Psoas muscle (tissue), 8 donors: ENCODE measurements at places on chromosomes 4 and X. TPM values are rescaled to one million over a fixed set of nuclear protein-coding genes. Genes with fewer than 3 reads are reported as not detected.

- no peaks in the 10 kb centered on the region for H3K27me3 ChIP-seq
- H3K27ac ChIP-seq: peak overlapping the region; percentile 85
- H3K4me3 ChIP-seq: peak overlapping the region; percentile 64
- peaks cover 4% of the 10 kb centered on the region for H3K4me1 ChIP-seq
Measured at GRCh38 chrX:33204889-33205288, 6.5 kb downstream of the DMD start.

DNA sequence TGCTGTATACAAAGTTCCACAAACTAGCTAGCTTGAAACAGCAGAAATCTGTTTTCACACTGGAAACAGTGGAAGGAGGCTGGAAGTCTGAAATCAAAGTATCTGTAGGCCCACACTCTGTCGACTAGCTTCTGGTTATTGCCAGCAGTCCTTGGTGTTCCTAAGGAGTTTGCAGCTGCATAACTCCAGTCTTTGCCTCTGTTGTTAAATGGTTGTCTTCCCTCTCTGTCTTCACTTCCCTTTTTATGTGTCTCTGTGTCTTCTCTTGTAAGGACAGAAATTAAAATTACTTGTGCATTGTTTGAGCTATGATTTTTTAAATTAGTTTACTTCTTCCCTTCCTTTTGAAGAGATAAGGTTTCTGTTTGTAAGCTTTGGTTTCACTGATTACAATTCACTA, 8.2 kb downstream of the MTHFD2L start:
- H3K36me3 ChIP-seq: peaks cover 6% of the 10 kb centered on the region
- no peaks in the 10 kb centered on the region for H3K27me3 ChIP-seq
- H3K4me3 ChIP-seq: no peak overlapping the region
- no peak for DNase-seq

- DNase-seq: peak; percentile 45
- H3K27ac ChIP-seq: peak overlapping the region; percentile 88
- no peaks in the 10 kb centered on the region for H3K27me3 ChIP-seq
- H3K4me3 ChIP-seq: peak overlapping the region; percentile 94
- no peaks in the 10 kb centered on the region for H3K36me3 ChIP-seq
Measured at GRCh38 chr4:112144546-112145325, 518 bp upstream of the FAM241A start.

DNA sequence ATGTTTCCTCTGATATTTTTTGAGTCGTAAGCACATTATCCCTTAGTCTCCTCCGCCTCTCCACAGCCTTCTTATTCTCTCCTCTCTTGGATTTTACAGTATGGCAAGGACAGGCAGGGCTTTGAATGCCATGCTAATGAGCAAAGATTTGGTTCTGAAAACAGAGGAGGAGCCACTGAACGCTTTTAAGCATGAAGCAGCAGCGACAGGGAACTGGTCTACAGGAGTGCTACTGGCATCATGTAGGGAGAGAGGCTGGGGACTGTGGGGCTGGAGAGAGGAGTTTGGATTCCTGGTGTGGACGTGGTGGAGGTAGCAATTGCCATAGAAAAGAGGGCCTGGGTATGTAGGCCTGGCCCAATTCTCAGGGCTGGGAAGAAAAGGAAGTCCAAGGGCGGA, 4.6 kb upstream of the CD99L2 start:
- H3K36me3 ChIP-seq: no peaks in the 10 kb centered on the region
- H3K27me3 ChIP-seq: no peaks in the 10 kb centered on the region
- H3K4me1 ChIP-seq: no peaks in the 10 kb centered on the region
- no peak overlapping the region for H3K27ac ChIP-seq
- H3K4me3 ChIP-seq: no peak overlapping the region

- peaks cover 9% of the 10 kb centered on the region for H3K36me3 ChIP-seq
- no peak overlapping the region for H3K4me3 ChIP-seq
- H3K4me1 ChIP-seq: no peaks in the 10 kb centered on the region
- no peak for DNase-seq
Measured at GRCh38 chrX:19955306-19955705, 35.6 kb downstream of the BCLAF3 start.

- H3K27ac ChIP-seq: no peak overlapping the region
- no peaks in the 10 kb centered on the region for H3K4me1 ChIP-seq
- no peak for DNase-seq
- no peaks in the 10 kb centered on the region for H3K36me3 ChIP-seq
- no peak overlapping the region for H3K4me3 ChIP-seq
Measured at GRCh38 chr4:174460684-174461083, 61.6 kb downstream of the HPGD start.

DNA sequence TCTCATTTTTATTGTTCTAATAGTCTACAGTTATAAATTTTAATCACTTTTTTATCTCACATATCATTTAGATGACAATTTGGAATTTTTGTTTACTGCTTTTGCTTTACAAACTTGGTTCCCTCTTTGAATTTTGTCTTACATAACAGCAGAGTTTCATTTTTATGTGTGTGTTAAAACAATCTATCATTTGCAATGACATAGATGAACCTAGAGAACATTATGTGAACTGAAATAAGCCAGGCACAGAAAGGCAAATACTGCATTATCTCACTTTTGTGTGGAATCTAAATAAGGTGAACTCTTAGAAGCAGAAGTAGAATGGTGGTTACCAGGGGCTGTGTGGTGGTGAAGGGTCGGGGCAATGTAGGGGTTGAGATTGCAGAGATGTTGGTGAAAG, 170.7 kb downstream of the GASK1B start:
- no peak overlapping the region for H3K4me3 ChIP-seq
- no peaks in the 10 kb centered on the region for H3K4me1 ChIP-seq
- no peak overlapping the region for H3K27ac ChIP-seq
- H3K36me3 ChIP-seq: no peaks in the 10 kb centered on the region
- no peaks in the 10 kb centered on the region for H3K27me3 ChIP-seq

DNA sequence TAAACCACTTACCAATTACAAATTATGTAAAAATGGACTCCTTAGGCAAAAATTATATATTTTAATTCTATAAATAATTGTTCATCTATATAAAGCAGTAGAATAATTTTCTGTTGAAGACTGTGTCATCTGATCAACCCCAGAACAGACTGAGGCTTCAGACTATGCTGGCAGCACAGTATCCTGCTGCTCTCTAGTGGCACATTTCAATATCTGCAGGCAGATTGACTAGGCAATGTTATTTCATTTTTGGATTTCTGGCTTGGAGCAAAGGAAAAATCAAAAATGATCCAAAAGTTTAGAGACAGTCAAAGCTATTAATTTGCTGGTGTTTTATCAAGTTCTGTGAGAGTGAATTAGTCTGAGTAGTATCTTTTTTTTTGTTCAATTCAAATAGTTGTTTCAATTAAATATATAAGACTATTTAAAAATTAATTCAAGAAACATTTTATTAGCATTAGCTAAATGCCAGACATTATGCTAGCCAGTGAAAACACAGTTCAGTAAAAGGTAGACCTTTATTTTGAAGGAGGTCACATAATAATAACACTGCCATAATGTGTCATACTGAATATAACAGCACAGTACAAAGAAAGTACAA, 21.3 kb upstream of the SULT1E1 start:
- DNase-seq: no peak
- H3K27me3 ChIP-seq: no peaks in the 10 kb centered on the region
- no peaks in the 10 kb centered on the region for H3K36me3 ChIP-seq
- H3K4me1 ChIP-seq: no peaks in the 10 kb centered on the region

DNA sequence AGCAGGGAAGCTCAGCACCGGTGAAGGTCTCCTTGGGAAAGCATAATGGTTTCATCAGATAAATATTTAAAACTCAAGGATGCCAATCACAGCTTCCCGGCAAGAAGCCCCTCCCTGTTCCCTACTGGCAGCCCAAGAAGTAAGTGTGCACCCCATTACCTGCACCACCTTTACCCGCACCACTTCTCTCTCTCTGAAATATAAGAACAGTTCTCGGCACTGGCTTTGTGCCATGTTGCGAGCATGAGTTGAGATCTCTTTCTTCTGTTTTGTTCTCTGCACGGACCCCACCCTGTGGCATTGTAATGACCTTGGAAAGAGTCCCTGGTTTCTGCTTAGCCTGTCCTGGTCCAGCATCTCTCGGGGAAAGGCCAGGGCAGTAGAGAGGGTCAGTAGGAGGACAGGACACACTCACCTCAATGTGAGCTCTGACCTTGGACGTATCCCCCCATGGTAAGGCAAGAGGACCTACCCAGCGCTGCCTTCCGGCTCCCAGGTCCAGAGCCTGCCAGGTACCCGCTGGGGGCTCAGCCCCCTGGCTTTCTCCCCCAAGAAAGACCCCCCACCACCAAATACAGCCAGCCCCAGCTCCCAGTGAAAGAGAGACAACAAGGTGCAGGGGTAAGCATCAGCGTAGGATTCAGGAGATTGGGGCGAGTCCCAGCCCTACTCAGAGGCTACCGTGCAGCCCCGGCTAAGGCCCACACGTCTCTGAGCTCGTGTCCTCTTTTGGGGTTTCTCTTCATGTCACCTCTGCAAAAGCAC, 80.7 kb downstream of the PSAPL1 start:
- H3K36me3 ChIP-seq: no peaks in the 10 kb centered on the region
- H3K27ac ChIP-seq: no peak overlapping the region
- DNase-seq: no peak
- H3K27me3 ChIP-seq: no peaks in the 10 kb centered on the region
- H3K4me1 ChIP-seq: peaks cover 9% of the 10 kb centered on the region
- no peak overlapping the region for H3K4me3 ChIP-seq

DNA sequence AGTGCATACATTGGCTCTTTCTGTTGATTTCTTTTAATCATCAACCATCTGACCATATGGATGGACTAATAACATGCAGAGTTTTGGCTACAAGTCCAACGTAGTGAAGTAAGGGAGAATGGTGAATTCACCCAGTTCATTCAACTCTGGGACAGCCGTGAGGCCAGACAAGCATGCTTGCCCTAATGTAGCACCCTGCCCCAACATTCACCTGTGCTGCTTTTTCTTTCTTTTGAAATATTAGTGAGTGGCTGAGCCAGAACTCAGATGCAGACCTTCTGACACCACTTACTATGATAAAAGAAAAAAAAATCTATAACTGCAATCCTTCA, 17.5 kb downstream of the ARSJ start:
- no peak overlapping the region for H3K27ac ChIP-seq
- no peaks in the 10 kb centered on the region for H3K4me1 ChIP-seq
- H3K4me3 ChIP-seq: no peak overlapping the region
- DNase-seq: no peak
- no peaks in the 10 kb centered on the region for H3K36me3 ChIP-seq

DNA sequence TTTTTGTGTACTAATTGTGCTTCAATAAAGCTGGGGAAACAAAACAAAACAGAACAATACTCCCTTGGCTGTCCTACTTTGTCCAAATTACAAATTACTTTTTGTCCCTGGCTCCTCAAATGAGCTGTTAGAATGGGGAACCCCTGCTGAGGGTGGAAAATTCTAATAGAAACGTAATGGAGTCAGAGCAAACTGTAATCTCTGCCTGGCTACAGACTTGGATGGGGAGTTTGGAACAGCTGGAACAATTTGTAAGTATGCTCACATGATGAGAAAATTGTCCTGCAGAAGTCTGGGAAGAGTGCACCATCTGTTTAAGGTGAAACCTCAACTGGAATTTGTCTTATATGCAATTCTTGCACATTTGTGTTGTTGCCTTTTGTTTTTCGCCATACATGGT, 364.4 kb upstream of the CLNK start:
- H3K36me3 ChIP-seq: no peaks in the 10 kb centered on the region
- no peak overlapping the region for H3K27ac ChIP-seq
- DNase-seq: no peak
- H3K4me1 ChIP-seq: no peaks in the 10 kb centered on the region

GRCh38 chr4:168631241-168632162, 134.7 kb downstream of the PALLD start:
- DNase-seq: peak; percentile 82
- no peaks in the 10 kb centered on the region for H3K27me3 ChIP-seq
- H3K4me3 ChIP-seq: peak overlapping the region; percentile 85
- peak overlapping the region; percentile 77 for H3K27ac ChIP-seq
- H3K36me3 ChIP-seq: no peaks in the 10 kb centered on the region

- no peaks in the 10 kb centered on the region for H3K27me3 ChIP-seq
- no peaks in the 10 kb centered on the region for H3K36me3 ChIP-seq
- no peak overlapping the region for H3K4me3 ChIP-seq
- no peak overlapping the region for H3K27ac ChIP-seq
- DNase-seq: no peak
- H3K4me1 ChIP-seq: no peaks in the 10 kb centered on the region
Measured at GRCh38 chrX:45166781-45167180, 33.9 kb downstream of the DIPK2B start.

GRCh38 chr4:175125410-175126068, 207.4 kb downstream of the ADAM29 start:
- H3K4me1 ChIP-seq: no peaks in the 10 kb centered on the region
- H3K27me3 ChIP-seq: no peaks in the 10 kb centered on the region
- no peak for DNase-seq
- H3K36me3 ChIP-seq: no peaks in the 10 kb centered on the region
- H3K4me3 ChIP-seq: no peak overlapping the region

DNA sequence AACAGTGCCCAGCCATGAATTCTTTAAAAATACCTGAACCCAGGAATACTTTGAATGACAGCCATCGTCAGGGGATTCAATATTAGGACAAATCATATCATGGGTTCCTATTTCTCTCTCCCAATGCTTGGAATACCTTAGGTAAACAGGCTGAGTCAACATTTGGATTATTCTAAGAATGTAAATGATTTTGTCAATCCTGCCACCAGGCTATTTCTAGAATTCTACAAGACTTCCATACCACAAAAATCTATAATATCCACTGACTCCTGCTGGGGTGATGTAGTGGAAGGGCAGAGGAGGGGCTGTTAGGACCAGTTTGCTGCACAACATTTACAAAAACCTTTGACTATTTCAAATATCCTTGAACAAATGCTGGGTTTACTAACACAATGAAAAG, 65.2 kb downstream of the IGFBP7 start:
- no peak overlapping the region for H3K27ac ChIP-seq
- no peak overlapping the region for H3K4me3 ChIP-seq
- no peaks in the 10 kb centered on the region for H3K4me1 ChIP-seq
- H3K36me3 ChIP-seq: no peaks in the 10 kb centered on the region
- H3K27me3 ChIP-seq: no peaks in the 10 kb centered on the region

The NEUROG2 gene
- total RNA-seq: not detected

The DAPP1 gene
- total RNA-seq: 1.0 TPM

The CCNG2 gene
- total RNA-seq: 3.1 TPM

The ANK2 gene
- total RNA-seq: 85.5 TPM

The FGF5 gene
- total RNA-seq: 0.85 TPM

The SATL1 gene
- total RNA-seq: not detected

The MAOA gene
- total RNA-seq: 22.8 TPM

The HTRA3 gene
- total RNA-seq: 26.4 TPM

The CLDN22 gene
- not detected for total RNA-seq
